ENCODE measurements at places on chromosomes 1 and 21.

DNA sequence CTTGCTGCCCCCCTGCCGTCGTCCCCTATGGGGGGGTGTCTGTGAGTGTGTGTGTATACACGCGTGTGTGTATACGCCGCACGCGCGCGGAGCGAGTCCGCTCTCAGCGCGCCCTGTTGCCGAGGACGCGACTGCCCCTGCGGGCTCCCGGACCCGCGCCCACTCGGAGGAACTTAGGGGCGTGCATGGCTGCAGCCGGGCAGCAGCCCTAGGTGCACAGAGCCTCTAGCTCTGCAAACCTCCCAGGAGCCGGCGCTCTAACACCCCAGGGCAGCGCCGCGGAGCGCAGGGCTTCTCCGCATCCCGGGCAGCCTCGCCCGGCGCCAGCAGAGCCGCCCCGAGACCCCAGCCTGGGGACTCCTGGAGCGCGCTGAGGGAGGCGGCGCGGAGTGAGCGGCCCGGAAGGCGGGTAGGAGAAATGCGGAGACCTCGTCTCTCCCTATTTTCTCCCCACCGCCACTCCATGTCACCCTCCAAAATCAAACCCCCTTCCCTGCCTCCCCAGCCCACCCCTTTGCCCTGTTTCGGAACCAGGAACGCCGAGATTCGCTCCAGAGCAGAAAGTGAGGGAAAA, 574 bp downstream of the ITPKB start:
- DNase-seq: no peak

DNA sequence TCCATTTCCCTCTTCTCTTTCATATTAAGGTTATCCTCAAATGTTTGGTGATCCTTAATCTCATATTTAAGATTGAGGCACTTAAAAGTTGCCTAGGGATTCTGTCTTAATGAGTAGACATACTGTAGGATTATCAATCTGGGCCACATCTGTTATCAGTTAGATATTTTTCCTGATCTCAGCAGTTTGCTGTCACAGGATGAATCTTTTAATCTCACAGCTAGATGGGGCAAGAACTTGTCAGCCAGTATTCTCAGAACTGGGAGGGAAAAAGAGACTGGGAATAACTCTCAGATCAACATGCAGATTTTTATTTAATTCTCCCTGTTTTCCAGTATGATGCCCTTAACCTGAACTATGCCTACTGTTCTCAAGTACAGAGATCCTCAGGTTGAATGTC, 14.0 kb downstream of the ZNF644 start:
- DNase-seq: no peak

DNA sequence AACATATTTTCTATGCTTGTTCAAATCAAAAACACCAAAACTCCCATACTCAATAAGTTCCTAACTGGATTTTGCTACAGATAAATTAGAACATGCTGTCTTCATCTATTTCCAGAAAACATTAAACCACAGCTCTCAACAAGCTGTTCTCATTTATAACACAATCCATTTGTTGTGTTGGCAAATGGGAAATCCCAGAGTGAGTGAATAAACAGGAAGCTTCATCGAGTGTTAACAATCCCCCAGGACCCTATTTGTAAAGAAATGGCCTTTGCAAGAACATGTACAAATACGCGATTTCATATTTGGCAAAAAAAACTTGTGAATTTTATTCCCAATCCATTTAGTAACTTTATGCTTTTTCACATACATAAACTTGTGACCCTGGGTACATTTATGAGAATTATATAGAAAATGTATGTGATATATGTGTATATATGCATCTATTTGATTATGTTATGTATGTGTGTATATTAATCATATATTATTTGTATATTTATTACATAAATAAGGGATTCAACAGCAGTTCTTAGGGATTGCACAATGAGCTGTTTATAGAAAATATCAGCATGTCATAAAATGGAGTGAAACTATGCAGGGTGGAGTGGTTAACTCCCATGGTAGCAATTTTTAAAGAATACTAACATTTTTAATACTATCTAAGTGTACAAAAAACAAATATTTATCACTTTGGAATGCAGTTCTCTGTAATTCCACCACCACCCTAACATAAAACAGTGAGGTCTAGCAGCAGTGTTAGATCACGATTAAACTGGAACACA, 160.0 kb downstream of the NEGR1 start:
- DNase-seq: no peak

DNA sequence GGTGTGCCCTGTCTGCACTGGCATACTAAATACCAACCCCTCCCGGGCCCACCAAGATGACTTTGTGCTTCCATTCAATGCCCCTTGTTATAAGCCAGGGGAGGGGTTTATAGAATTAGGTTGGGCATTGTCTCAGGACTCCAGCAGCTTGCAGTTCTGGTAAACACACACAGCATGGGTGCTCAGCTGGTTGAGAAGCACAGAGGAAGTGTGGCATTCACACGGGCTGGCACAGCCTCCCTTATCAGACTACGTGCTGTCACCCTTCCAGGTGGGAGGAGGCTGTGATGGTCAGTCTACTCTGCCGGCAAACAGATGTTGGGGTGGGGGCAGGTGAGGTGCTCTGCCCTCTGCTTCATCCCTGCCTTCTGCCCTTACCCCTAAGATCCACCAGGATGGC, 15.0 kb upstream of the SLC6A17 start:
- DNase-seq: no peak

DNA sequence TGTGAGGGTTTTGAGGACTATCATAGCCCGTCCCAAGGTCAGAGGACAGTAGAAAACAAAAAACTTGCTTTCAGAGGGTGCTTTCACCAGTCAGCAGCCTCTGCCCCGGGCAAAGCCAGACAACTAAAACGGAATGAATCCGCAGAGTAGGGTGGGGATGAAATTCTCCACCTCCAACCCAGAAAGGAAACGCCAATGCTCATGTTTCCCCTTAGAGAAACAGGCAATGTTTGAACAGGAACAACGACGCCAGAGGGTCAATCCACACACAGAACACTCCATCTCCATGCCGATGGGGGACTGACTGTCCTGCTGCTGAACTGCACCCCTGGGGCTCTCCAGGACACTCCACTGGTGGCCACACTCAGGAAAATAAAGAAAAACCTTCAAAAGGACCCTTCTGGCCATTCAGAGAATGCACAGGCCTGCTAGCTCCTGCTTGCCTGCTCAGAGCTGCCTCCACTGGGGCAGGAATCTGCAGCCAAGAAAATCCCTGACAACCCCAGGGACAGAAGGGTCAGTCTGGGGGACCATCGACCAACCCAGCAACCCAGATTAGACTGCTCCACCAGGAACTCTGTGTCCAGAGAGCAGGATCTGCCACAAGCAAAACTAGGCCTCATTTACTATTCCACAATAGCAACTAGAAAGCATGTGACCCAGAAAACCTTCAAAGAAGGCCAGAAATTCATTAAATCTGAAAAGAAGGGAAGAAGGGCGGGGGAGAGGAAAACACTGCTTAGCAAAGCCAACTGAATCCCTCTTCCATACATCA, 116.0 kb downstream of the TOMM20 start:
- no peak for DNase-seq

- no peak for DNase-seq
Observed at GRCh38 chr1:236702791-236703394, 16.6 kb downstream of the ACTN2 start.

GRCh38 chr1:162128693-162129356, 59.3 kb downstream of the NOS1AP start:
- no peak for DNase-seq

DNA sequence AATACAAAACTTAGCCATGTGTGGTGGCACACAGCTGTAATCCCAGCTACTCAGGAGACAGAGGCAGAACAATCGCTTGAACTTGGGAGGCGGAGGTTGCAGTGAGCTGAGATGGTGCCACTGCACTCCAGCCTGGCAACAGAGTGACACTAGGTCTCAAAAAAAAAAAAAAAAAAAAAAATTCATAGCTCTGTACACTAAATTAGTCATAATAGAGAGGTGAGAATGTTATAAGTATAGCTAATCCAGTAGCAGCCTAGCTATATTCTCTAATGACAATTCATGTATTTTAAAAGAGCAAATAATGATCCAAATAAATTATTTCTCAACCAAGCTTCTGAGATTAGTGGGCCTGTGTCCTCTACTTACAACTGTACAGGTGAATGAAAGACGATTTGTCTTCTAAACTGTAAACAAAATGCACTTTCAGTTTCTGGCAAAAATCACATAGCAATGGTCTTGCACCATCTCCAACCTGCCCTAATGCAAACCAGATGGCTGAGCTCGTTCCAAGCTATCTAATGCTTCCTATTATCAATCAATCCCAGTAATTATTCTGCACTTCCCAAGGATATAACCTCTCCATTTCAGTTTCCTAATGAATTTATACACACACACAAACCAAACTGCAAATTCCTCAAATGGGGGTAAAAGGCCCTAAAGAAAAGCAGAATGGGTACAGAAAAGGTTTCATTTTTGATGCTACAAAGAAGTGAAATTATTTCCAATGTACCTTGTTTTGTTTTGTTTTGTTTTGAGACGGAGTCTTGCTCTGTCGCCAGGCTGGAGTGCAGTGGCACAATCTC, 56.5 kb downstream of the GATAD2B start:
- DNase-seq: no peak

DNA sequence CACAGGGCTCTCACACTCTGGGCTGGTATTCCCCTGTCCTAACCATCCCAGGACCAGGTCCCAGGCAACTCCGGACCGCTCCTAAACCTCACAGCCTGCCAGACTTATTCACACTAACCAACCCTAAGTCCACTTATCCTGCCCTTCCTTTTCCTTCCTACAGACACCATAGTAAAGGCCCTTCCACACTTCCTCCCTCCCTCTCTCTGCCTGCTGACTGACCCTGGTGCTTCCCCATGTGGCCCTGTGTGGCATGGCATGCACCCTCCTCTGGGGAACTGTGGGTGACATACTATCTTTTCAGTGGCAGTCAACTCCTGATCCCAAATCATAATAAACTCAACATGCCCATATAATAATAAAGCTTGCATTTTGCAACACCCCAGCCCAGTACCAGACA, 155.1 kb upstream of the DNAH14 start:
- no peak for DNase-seq

DNA sequence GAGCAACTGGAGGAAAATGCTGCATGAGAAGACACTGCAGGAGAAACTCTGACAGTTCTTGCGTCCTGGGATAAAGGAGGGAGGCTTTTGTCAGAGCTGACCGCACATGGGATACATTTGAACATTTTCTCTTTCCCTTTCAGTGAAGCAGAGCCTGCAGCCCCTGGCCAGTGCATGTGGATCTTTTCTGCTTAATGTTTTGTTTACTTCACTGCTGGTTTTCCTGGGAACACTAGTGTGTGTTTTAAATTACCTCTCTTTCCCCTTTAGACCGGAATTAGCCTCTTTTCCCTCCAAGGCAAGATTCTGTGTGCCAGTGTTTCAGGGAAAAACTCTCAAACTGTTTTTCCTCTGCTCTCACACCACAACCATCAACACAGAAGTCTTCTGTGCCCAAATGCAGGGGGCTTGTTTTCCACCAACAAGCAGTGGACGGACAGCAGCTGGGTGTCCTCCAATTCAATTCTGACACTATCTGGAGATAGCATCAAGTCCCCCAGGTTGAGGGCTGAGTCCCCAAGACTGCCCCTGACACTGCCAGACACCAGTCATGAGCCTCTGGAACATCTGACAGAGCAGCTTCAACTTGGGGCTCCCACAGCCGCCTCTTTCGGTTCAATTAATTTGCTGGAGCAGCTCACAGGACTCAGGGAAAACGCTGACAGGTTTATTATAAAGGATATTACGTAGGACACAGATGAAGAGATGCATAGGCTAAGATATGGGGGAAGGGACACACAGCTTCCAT, 136.2 kb downstream of the RHOU start:
- no peak for DNase-seq

DNA sequence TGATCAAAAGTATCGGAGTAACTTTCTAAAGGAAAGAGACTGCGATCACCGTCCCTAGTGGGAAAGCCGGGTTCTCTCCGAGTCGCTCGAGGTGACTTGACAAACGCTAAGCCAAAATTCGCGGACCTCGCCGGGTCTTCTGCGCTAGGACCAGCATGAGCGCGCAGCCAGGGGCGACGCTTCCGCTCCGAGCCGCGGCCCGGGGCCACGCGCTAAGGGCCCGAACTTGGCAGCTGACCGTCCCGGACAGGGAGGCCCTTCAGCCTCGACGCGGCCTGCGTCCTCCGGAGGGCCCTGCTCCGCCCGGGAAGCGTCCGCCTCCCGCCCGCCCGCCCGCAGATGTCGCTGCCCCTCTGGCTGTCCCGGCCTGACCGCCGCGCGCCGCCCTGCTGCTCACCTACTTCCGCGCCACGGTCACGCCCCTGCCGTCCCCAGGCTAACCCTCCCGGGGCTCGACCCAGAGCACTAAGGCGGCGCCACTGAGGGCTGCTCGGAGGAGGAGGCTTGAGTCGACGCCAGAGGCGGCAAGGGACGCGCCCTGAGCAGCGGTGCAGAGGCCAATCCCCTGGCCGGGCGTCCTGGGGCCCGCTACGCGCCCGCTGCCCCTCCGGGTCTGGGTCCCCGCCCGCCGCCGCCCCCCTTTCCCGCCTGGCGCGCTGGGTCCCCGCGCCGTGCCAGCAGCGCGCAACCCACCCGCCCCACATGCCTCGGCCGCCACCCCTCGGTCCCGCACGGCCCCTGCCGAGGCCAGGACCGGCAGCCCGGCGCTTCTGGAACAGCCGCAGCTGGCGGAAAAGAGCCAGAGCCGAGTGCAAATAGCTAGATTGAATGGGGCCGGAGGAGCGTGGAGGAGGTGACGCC, 896 bp upstream of the DUSP10 start:
- DNase-seq: no peak

DNA sequence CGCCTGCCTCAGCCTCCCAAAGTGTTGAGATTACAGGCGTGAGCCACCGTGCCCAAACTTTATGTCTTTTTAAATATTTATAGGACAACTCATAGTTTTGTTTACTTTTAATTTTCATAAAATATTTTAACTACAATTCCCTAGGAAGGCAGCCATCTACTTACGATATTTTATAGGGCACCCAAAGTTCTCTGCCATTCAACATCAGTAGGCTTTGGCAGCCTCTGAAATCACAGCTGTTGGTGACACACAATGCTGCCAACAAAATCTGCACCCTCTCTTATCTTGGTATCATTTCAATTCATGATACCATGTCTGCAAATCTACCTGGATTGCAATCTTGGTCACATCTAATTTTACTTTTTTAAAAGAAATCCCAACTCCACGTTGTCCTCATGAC, 27.1 kb upstream of the ERO1B start:
- DNase-seq: no peak

DNA sequence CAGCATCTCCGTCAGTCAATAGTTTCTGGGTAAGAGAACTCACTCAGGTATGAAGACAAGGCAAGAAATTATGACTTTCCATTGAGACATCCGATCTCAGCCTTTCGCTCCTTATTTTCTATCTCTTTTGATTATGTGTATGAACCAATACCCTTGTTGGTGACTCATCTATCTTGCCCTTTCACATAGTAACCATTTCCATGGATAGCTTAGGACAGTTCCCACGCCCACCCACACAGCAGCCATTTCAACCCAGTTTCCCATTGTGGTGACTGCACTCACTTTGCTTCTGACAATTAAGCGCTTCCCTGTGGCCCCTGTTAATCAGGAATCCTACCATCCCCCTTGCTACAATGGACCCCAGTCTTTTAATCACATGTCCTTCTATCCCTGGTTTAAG, 210.6 kb upstream of the ADGRL2 start:
- DNase-seq: no peak

GRCh38 chr1:78075621-78076020, 29.9 kb downstream of the GIPC2 start:
- no peak for DNase-seq

GRCh38 chr1:87963556-87963955, 634.9 kb downstream of the LMO4 start:
- DNase-seq: no peak

GRCh38 chr1:56634981-56635380, 10.1 kb upstream of the PRKAA2 start:
- DNase-seq: no peak

- DNase-seq: no peak
Observed at GRCh38 chr1:153831026-153831425, 55.8 kb downstream of the SLC27A3 start.

Measured in brain pericyte (primary cell).